ENCODE measurements at places on chromosomes 12 and 14.

DNA sequence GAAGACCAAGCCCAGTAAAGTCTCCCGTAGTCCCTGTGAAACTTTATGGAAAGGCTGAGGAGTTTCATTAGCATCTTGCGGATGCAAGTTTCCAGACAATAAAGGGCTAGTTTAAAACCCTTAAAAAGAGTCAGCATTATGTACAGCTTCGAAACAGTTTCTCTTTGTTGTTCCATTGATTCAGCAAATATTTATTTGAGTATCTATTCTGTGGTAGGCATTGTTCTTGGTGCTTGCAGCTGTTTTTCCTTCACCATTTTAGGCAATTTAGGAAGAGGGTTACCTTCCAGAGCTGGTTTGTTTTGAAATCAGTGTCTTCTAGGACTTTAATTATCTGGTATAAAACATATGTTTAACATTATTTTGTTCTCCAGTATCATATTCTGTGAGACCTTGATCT lies 1.5 kb downstream of the SLIRP start:
- DNase-seq = no peak

DNA sequence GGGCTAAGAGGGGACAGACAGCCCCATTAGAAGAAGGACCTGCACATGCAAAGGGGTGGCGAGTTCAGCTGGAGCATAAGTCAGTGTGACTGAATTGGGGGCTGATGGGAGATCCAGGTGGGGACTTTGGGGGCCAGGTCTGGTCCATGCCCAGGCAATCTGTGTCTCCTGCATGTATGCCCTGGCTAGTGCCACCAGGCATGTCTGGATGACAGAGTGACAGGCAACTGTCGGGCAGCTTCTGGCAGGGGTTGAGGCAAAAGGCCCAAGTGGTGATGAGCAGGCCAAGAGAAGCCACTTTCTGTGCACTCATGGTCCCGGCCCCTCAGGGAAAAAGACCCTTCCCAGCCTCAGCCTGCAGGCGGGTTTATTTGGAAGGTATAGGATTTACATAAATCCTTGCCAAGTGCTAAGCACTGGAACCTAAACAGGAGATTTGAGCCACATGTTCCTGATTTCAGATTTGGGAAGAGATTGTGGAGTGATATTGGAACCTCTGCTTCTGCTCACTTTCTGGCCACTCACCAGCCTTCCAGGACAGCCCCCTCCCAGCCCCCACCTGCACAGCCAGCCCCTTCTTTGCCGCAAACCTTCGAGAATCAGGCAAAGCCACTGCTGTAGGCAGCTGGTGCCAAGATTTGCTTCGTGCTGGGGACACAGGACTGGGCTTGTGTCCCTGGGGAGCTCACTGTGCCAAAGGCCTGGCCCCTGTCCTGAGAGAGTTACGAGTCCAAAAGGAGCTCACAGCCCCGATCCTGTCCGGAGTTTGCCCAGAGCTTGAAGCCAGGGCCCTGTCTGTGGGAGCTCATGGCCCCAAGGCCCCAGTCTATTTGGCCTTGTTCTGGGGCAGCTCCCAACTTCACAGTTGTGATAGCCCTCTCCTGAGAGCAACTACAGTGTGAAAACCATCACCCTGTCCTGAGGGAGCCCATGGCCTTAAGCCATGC lies 232.5 kb upstream of the RTL1 start:
- DNase-seq = no peak

DNA sequence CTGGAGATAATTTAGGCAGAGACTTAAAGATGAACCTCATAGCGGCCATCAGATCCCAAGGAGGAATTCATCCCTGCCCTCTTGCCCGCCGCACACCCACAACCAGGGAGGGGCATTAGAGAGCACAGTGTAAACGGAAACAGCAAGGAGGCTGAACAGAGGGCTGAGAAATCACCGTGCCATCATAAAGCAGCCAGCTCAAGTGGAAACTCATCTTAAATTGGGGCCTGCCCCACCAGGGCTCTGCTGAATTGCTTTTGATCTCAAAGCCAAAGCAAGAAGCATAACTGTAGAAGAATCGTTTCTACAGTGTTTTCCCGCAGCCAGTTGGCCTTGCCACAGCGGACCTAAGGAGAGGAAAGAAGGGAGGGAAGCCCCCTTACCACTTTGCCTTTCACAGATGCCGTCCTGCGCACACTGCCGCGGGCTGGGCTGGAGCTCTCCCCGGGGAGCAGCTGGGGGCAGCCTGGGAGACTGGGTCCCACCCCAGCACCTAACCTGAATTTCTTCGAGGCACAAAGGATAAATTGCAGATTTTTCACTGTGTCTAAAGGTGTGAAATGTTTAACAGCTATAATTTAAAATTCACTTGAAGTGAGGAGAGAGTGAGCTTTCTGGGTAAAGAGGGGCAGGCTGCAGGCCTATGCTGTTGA lies 51.8 kb upstream of the MMP17 start:
- no peak for DNase-seq

DNA sequence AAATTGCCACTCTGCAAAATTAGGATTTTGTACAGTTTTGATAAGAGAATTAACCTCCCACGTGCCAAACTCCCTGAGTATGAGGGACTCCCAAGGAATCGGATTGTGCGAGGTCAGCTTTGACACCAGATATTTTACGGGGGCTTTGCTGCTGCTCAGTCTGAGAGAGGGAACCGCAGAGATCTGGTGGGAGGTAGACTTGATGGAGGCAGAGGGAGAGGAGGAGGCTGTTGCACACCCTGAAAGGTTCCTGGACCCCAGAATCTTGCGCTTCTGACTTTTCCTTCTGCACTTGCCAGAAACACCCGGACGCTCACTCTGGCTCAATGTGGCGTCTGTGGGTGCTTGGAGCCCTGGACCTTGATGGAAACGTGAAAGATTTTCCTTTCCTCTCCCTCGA lies 83.9 kb downstream of the PAPOLA start:
- DNase-seq = no peak

GRCh38 chr12:122046145-122046544 lies 24.5 kb downstream of the BCL7A start:
- DNase-seq = no peak

GRCh38 chr12:121958541-121959240 lies 40.3 kb downstream of the CFAP251 start:
- no peak for DNase-seq

DNA sequence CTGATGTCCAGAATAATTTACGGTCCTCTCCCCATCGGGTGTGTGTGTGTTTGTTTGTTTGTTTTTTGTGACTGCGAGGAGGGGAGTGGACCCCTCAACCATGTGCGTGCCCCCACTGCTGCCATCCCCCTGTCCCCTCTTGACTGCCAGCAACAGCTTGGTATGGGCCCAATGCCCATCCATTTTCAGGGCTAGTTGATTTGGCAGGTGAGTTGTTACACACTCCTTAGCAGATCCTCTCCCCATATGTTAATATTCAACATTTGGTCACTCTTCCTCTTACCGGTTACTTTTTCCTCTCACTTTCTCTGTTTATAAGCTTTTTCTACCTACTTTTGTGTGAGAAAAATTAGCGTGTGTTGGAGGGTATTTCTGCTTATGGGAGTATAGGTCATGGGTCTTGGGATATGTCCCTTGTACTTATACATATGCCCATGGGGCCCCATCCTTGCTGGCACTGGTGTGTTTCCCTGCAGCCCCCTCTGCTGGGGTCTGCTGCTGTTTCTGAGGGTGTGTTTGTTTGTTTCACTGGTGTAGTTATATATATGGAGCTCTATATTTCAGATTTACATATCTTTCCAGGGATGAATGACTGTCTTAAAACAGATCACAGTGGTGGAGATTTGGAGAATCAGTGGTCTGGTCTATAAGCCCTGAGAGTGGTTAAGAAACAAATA lies 33.8 kb downstream of the ZFHX2 start:
- DNase-seq = no peak

- no peak for DNase-seq
These were observed 88.8 kb downstream of the CCDC60 start for GRCh38 chr12:119423285-119423684.

All from M059J (cell line).